ENCODE measurements at places on chromosomes 6 and 20.

DNA sequence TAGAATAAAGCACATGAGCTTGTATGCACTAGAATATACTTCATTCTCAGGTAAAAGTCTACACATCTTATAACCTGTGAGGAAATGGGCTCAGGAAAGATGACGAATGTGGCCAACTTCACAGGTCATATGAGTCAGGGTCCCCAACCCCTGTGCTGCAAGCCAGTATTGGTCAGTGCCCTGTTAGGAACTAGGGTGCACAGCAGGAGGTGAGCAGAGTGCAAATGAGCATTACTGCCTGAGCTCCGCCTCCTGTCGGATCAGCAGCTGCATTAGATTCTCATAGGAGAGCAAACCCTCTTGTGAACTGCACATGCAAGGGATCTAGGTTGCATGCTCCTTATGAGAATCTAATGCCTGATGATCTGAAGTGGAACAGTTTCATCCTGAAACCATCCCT lies 182.3 kb downstream of the TRDN start:
- DNase-seq, result no peak

- peak; percentile 72 for DNase-seq
These were observed 1067.0 kb upstream of the MAP3K7 start for GRCh38 chr6:91653895-91654294.

- DNase-seq, result no peak
These were observed 14.2 kb upstream of the SLPI start for GRCh38 chr20:45268531-45268930.

DNA sequence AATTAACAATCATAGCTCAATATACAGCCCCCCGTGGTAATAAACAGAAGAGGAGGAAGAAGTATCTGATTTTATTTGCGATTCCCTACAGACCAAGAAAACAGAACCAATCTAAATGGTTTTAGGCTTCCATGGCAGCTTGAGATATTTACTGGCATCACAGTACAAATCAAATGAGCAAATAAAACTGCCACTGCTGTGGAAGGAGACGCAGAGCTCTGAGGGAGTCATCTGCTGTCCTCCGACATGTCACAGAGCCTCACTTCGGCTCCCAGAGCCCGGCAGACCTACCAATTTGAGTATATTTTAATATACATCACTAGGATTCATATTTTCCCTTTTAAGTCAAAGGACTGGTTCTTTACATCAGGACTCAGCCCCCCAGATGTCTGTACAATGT lies 145.2 kb upstream of the KCNQ5 start:
- DNase-seq, result no peak

DNA sequence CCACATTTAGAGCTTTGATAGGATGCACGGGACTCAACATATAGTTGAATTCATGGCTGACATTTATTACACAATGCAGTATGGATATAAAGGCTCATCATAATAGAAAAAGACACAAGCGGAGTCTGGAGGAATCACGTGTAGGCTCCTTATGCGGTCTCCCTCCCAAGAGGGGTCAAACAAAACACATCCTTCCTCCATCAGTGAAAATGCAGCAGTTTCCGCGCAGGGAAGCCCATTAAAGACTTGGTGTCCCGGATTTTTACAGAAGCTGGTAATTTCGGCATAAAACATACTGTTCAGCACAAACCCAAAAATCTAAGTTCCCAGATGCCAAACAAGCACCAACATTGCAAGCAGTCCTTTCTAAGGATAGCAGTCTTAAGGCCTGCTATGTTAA lies 1.1 kb downstream of the USP45 start:
- DNase-seq, result peak; percentile 3
